ENCODE measurements at places on chromosomes 16 and 17.

GRCh38 chr16:79128706-79129105 lies 471.8 kb downstream of the MAF start:
- no peak for DNase-seq

- peak; percentile 62 for DNase-seq
Observed at GRCh38 chr17:40284085-40284713, 3.5 kb upstream of the CDC6 start.

DNA sequence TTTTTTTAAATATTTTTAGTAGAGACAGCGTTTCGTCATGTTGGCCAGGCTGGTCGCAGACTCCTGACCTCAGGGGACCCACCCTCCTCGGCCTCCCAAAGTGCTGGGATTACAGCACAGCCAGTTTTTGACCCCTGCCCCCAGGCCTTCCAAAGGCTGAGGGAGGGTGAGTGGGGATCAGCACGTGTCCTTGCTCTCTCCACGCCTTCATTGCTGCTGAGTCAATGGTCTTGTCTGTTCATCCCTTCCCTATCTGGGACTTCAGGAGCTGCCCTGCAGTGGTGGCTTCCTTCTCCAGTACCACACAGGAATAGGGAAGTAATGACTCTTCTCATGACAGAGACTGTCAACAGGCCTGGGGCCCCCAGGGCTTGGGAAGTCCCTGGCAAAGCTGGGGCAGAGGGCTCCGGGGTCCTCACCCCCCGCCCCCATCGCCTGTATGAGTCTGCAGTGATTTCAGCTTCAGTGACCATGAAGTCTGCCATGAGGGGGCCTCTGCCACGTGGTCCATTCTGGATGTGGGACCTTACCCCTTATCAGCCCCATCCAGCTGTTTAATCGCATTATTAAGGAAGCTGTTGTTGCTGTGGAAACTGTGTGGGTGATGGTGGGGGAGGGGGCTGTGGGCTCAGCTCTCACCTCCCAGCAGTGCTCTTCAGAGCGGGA lies 6.1 kb downstream of the ABCC3 start:
- DNase-seq = no peak

GRCh38 chr16:11155284-11155806 lies 100.7 kb downstream of the SOCS1 start:
- DNase-seq = no peak

All from RWPE1 (cell line).